ENCODE measurements at places on chromosomes 1 and 21. TPM values are rescaled to one million over a fixed set of nuclear protein-coding genes. Genes with fewer than 3 reads are reported as not detected.

The FCRL1 gene
- total RNA-seq: not detected

The ZYG11A gene
- total RNA-seq: not detected

The PRRC2C gene
- 45.7 TPM for total RNA-seq

The TEDDM1 gene
- not detected for total RNA-seq

The FAM110D gene
- 4.0 TPM for total RNA-seq

The ZBTB8OS gene
- 36.4 TPM for total RNA-seq

The AGT gene
- 74.5 TPM for total RNA-seq

The KCNA3 gene
- total RNA-seq: 0.38 TPM

The ASCL5 gene
- total RNA-seq: not detected

The ITLN2 gene
- not detected for total RNA-seq

The KIF14 gene
- total RNA-seq: 0.11 TPM

The C21orf58 gene
- total RNA-seq: 1.2 TPM

The FMO1 gene
- 0.35 TPM for total RNA-seq

The FAM76A gene
- 10.6 TPM for total RNA-seq

The ELOA gene
- 37.7 TPM for total RNA-seq

The KANK4 gene
- 0.95 TPM for total RNA-seq

The NIBAN1 gene
- total RNA-seq: 354 TPM

The NBPF10 gene
- total RNA-seq: 0.62 TPM

The MROH9 gene
- total RNA-seq: not detected

The LY9 gene
- not detected for total RNA-seq

The DNAJC6 gene
- 2.0 TPM for total RNA-seq

The C1QB gene
- total RNA-seq: 165 TPM

The KCNJ15 gene
- total RNA-seq: 0.46 TPM

The C1orf226 gene
- 4.6 TPM for total RNA-seq

The SELL gene
- 1.1 TPM for total RNA-seq

The KRTAP19-3 gene
- not detected for total RNA-seq

The KCNE2 gene
- not detected for total RNA-seq

The MYCL gene
- total RNA-seq: 1.1 TPM

The VPS13D gene
- 105 TPM for total RNA-seq

The DNASE2B gene
- not detected for total RNA-seq

The NUP210L gene
- 0.30 TPM for total RNA-seq

The GBP6 gene
- total RNA-seq: 0.14 TPM

The KRTAP13-2 gene
- total RNA-seq: not detected

The LMOD1 gene
- total RNA-seq: 10.8 TPM

The MANEAL gene
- 1.2 TPM for total RNA-seq

The RNF186 gene
- not detected for total RNA-seq

The MPZL1 gene
- total RNA-seq: 47.9 TPM

The HNRNPCL1 gene
- total RNA-seq: not detected

The TAS1R3 gene
- total RNA-seq: 0.51 TPM

The MNDA gene
- 4.9 TPM for total RNA-seq

The SLC1A7 gene
- total RNA-seq: not detected

The BRDT gene
- not detected for total RNA-seq

The C1orf167 gene
- total RNA-seq: 5.0 TPM

The CCDC185 gene
- not detected for total RNA-seq

The SMAP2 gene
- total RNA-seq: 16.3 TPM

The HSD3B2 gene
- not detected for total RNA-seq

The CR1L gene
- not detected for total RNA-seq

The PGLYRP3 gene
- total RNA-seq: not detected

The SELE gene
- 0.87 TPM for total RNA-seq

The C1QC gene
- 140 TPM for total RNA-seq

The WLS gene
- total RNA-seq: 97.2 TPM

The SLC6A17 gene
- not detected for total RNA-seq

The ATAD3B gene
- total RNA-seq: 9.0 TPM

The PLA2G2D gene
- not detected for total RNA-seq

Data from Right ventricle myocardium inferior (tissue), 1 donor.